ENCODE measurements at places on chromosomes 5 and 9.

GRCh38 chr5:14687023-14687665 lies 22.6 kb downstream of the OTULIN start:
- DNase-seq = peak; percentile 39

GRCh38 chr9:121909111-121909510 lies 184.0 kb downstream of the TTLL11 start:
- DNase-seq = no peak

GRCh38 chr5:128842241-128842640 lies 123.0 kb upstream of the SLC27A6 start:
- no peak for DNase-seq

DNA sequence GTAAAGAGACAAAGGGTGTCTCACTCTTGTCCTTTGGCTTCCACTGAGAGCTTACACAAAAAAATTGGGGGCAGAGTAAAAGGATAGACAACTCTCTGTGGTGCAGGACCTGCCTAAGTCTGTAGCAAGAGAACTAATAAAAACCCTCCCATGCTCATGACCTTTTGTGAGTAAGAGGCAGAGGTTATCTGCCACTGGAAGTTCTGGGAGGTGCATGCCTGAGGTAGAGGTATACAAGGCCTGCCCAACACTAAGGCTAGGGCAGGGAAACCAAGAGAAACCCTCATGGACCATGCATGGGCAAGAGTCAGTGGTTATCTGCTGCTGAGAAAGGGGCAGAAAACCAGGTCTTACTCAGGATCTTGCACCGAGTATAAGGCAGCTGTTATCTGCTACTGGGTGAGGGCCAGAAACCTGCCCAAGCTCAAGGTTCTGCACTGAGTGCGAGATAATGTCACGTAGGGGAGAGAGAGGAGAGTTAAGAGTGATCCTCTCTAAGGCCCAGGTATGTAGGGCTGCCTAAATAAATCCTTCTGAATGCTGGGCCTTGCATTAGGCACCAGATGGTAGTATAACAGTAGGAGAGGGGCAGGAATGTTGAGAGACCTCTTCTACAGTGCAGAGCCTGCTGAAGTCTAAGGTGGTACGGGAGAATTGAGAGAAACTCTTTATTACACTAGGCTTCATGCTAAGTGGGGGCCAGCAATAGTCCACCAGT lies 143.4 kb downstream of the MACROH2A1 start:
- DNase-seq = no peak
